Chondrocyte (in vitro differentiated cells): ENCODE measurements at places on chromosomes 3 and 15. TPM values are rescaled to one million over a fixed set of nuclear protein-coding genes. Genes with fewer than 3 reads are reported as not detected.

SMCO1 gene
- total RNA-seq, result not detected in 3 replicates

MORC1 gene
- total RNA-seq, result not detected in 3 replicates

SPG21 gene
- total RNA-seq, result 76.1 to 84.9 TPM (median 80.5 TPM) in 3 replicates

XYLB gene
- 3.9 to 6.8 TPM (median 4.7 TPM) in 3 replicates for total RNA-seq

HGD gene
- total RNA-seq, result 0.27 to 0.40 TPM in 2 of 3 replicates, not detected in the other

ATXN7 gene
- total RNA-seq, result 19.1 to 20.6 TPM (median 19.5 TPM) in 3 replicates

COX17 gene
- 19.9 to 23.7 TPM (median 21.1 TPM) in 3 replicates for total RNA-seq

TUSC7 gene
- not detected in 3 replicates for total RNA-seq

ZNF385D gene
- total RNA-seq, result 1.1 to 22.3 TPM (median 1.2 TPM) in 3 replicates

SOX14 gene
- not detected in 3 replicates for total RNA-seq

SERPINI2 gene
- not detected in 3 replicates for total RNA-seq

GCNT3 gene
- total RNA-seq, result 0.51 to 0.79 TPM (median 0.70 TPM) in 3 replicates

P2RY12 gene
- not detected in 3 replicates for total RNA-seq

MUC13 gene
- total RNA-seq, result not detected in 3 replicates

DNAJA4 gene
- 0.26 to 0.27 TPM in 2 of 3 replicates, not detected in the other for total RNA-seq

CACNA2D3 gene
- not detected in 3 replicates for total RNA-seq

TGM5 gene
- total RNA-seq, result not detected in 3 replicates

GATM gene
- 0.30 TPM in 1 of 3 replicates, not detected in the others for total RNA-seq

- no peak overlapping the region for H3K27ac ChIP-seq
Observed at GRCh38 chr15:53762916-53763315, 3.5 kb upstream of the WDR72 start.

GRCh38 chr15:56813995-56814394 is 80.7 kb upstream of the ZNF280D start:
- no peak for DNase-seq
- H3K27me3 ChIP-seq, result no peaks in the 10 kb centered on the region
- H3K4me3 ChIP-seq, result no peak overlapping the region
- peaks cover 28% of the 10 kb centered on the region for H3K4me1 ChIP-seq
- peaks cover under 1% of the 10 kb centered on the region for H3K36me3 ChIP-seq

- no peaks in the 10 kb centered on the region for H3K27me3 ChIP-seq
- H3K4me3 ChIP-seq, result no peak overlapping the region
- DNase-seq, result no peak
- H3K27ac ChIP-seq, result no peak overlapping the region
- H3K4me1 ChIP-seq, result peaks cover 8% of the 10 kb centered on the region
Observed at GRCh38 chr15:90761629-90762028, 44.5 kb downstream of the BLM start.

GRCh38 chr3:56291953-56292352 is 176.3 kb downstream of the ERC2 start:
- H3K36me3 ChIP-seq, result no peaks in the 10 kb centered on the region
- H3K27me3 ChIP-seq, result peaks cover 8% of the 10 kb centered on the region
- H3K4me3 ChIP-seq, result no peak overlapping the region
- peaks cover 4% of the 10 kb centered on the region for H3K4me1 ChIP-seq
- no peak overlapping the region for H3K27ac ChIP-seq
- DNase-seq, result no peak

GRCh38 chr3:184647405-184647936 is 64.4 kb downstream of the MAGEF1 start:
- no peaks in the 10 kb centered on the region for H3K36me3 ChIP-seq
- peaks cover 9% of the 10 kb centered on the region for H3K27me3 ChIP-seq
- no peak overlapping the region for H3K27ac ChIP-seq
- no peak for DNase-seq
- no peak overlapping the region for H3K4me3 ChIP-seq

- H3K4me3 ChIP-seq, result no peak overlapping the region
- H3K36me3 ChIP-seq, result no peaks in the 10 kb centered on the region
- H3K27ac ChIP-seq, result no peak overlapping the region
- no peaks in the 10 kb centered on the region for H3K27me3 ChIP-seq
- DNase-seq, result no peak
Observed at GRCh38 chr3:19598870-19599269, 335.1 kb downstream of the EFHB start.

- no peak for DNase-seq
- no peaks in the 10 kb centered on the region for H3K36me3 ChIP-seq
- no peak overlapping the region for H3K4me3 ChIP-seq
- H3K27me3 ChIP-seq, result peaks cover 24% of the 10 kb centered on the region
- H3K4me1 ChIP-seq, result no peaks in the 10 kb centered on the region
- no peak overlapping the region for H3K27ac ChIP-seq
Observed at GRCh38 chr3:155737844-155738460, 6.9 kb downstream of the PLCH1 start.

DNA sequence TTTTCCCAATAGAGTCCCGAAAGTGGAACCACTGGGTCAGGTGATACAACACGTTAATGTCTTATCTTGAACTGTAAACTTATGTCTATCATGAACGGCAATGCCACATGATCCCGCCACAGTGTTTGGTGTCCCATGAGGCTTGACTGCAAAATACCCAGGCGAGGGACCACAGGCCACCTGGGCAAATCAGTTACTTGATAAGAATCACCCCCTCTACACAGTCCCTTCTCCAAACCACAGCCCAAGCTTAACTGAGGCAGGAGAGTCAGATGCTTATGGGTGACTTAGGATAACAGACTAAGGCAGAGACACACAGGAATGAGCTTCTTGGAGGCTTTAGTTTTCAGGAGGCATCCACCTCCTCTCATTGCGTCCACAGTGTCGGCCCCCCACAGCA is 42.9 kb upstream of the SNRPA1 start:
- DNase-seq, result no peak
- H3K27ac ChIP-seq, result no peak overlapping the region
- H3K36me3 ChIP-seq, result no peaks in the 10 kb centered on the region
- no peaks in the 10 kb centered on the region for H3K4me1 ChIP-seq
- H3K27me3 ChIP-seq, result peaks cover 20% of the 10 kb centered on the region

DNA sequence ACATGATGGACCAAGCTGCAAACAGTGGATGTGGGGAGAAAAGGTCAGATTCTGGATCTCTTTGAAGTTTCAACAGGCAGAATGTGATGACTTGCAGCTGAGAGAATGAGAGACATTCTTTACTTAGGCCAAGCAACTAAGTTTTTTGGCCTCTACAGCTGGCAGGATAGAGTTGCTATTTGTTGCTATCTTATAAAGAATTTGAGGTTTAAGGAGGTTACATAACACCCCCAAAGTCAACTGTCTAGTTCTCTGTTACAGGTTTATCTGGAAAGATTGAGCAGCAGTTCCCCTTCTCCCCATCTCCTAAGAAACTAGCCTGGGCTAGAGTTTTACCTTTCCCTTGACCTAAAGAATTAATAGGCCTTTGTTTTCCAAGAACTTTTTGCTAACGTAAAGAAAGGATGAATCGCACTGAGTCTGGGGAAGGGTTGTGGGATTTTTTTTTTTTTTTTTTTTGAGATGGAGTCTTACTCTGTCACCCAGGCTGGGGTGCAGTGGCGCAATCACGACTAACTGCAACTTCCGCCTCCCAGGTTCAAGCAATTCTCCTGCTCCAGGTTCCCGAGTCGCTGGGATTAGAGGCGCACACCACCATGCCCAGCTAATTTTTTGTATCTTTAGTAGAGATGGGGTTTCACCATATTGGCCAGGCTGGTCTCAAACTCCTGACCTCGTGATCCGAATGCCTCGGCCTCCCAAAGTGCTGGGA is 26.6 kb upstream of the SLMAP start:
- H3K27ac ChIP-seq, result no peak overlapping the region
- no peak overlapping the region for H3K4me3 ChIP-seq

GRCh38 chr3:150324788-150325187 is 83.3 kb upstream of the TSC22D2 start:
- no peak overlapping the region for H3K27ac ChIP-seq
- peaks cover 30% of the 10 kb centered on the region for H3K4me1 ChIP-seq
- H3K4me3 ChIP-seq, result no peak overlapping the region
- H3K27me3 ChIP-seq, result no peaks in the 10 kb centered on the region
- H3K36me3 ChIP-seq, result no peaks in the 10 kb centered on the region
- no peak for DNase-seq

DNA sequence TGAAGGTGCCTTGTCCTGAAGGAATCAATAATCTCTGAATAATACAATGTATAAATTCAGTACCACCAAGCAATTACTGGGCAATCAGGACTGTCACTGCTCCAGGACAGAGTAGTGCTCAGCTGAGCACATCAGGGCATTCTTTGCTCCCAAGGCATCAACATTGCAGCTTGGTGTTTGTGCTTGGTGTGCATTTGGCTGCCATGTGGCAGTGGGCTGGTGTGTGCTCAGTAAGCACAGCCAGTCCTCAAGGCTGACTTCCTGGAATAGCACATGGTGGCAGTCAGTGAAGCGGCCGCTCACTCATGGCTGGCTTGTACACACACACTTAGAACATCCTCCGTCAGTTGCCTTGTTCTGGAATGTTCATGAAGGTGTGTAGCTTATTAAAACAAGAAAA is 217.0 kb downstream of the EPHB1 start:
- H3K36me3 ChIP-seq, result no peaks in the 10 kb centered on the region
- no peaks in the 10 kb centered on the region for H3K27me3 ChIP-seq
- H3K4me1 ChIP-seq, result peaks cover 4% of the 10 kb centered on the region
- no peak overlapping the region for H3K27ac ChIP-seq

- peaks cover 52% of the 10 kb centered on the region for H3K4me1 ChIP-seq
- no peaks in the 10 kb centered on the region for H3K36me3 ChIP-seq
- peak overlapping the region; percentile 94 for H3K27ac ChIP-seq
- H3K27me3 ChIP-seq, result no peaks in the 10 kb centered on the region
Observed at GRCh38 chr3:47162697-47163168, 1.2 kb downstream of the SETD2 start.

- DNase-seq, result peak; percentile 95
- H3K36me3 ChIP-seq, result peaks cover 3% of the 10 kb centered on the region
- H3K4me1 ChIP-seq, result peaks cover 45% of the 10 kb centered on the region
- H3K27me3 ChIP-seq, result no peaks in the 10 kb centered on the region
Observed at GRCh38 chr15:52019394-52020220, 588 bp downstream of the MAPK6 start.

DNA sequence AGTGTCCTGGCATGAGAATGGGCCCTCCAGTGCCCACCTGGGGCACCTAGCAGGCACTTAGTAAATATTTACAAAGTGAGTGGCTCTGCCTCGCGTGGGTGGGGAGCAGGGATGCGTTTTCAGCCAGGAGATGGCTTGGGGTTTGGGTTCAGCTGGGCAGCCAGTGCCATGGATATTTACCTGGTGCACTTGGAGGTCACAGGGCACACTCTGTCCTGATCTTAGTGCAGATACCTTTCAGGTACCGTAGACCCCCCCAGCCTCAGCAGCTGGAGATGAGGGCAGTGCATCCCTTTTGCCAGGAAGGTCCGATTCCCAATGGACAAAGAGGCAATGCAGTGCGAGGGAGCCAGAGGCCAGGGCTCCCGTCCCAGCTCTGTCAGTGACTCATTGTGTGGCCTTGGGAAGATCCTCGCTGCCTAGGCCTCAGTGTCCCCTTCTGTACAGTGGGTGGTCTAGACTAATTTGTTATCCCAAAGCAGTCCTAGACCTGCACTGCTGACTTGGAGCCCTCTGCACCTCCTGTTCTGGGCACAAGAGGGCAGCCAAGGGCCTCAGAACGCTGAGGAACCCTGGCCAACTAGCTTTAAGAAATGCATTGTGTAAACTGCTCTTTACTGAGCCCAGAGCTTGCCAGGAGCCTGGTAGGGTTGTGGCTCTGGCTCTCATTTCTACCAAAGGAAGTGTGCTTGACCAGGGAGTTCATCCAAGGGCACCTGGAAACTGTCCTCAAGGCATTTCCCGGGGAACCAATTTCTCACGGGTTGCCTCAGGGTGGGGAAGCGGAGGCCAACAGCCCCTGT is 16.0 kb downstream of the HDAC11 start:
- peaks cover 5% of the 10 kb centered on the region for H3K36me3 ChIP-seq
- no peak overlapping the region for H3K27ac ChIP-seq
- DNase-seq, result peak; percentile 87
- no peak overlapping the region for H3K4me3 ChIP-seq
- H3K4me1 ChIP-seq, result peaks cover 24% of the 10 kb centered on the region

DNA sequence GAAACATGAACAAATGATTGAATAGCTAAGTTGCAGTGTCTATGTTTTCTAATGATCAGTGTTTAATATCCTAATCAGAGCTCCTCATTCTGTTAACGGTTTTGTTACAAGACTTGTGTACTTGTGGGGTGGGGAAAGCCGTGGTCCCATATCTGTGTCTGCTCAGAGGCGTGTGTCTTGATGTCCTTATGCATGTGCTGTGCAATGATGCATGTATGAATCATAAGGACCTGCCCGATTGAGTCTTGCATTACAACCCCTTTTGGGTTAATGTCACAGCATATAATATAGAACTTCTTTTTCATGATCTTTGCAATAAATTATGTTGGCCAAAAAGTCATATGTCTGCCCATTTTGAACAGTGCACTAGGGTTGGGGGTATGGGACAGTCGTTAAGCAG is 233.4 kb downstream of the ITPR1 start:
- no peak overlapping the region for H3K27ac ChIP-seq
- peaks cover 28% of the 10 kb centered on the region for H3K4me1 ChIP-seq
- no peaks in the 10 kb centered on the region for H3K27me3 ChIP-seq
- DNase-seq, result no peak
- H3K36me3 ChIP-seq, result peaks cover 13% of the 10 kb centered on the region

GRCh38 chr15:72813345-72814004 is 29.9 kb upstream of the ADPGK start:
- peaks cover 53% of the 10 kb centered on the region for H3K27me3 ChIP-seq
- no peak overlapping the region for H3K27ac ChIP-seq
- H3K36me3 ChIP-seq, result peaks cover 1% of the 10 kb centered on the region
- DNase-seq, result no peak
- no peaks in the 10 kb centered on the region for H3K4me1 ChIP-seq

GRCh38 chr3:62164196-62164595 is 209.2 kb downstream of the FEZF2 start:
- H3K27ac ChIP-seq, result no peak overlapping the region
- DNase-seq, result no peak
- H3K4me3 ChIP-seq, result no peak overlapping the region
- no peaks in the 10 kb centered on the region for H3K27me3 ChIP-seq
- H3K4me1 ChIP-seq, result peaks cover 47% of the 10 kb centered on the region
- H3K36me3 ChIP-seq, result peaks cover 3% of the 10 kb centered on the region

- no peak for DNase-seq
- no peak overlapping the region for H3K4me3 ChIP-seq
- H3K36me3 ChIP-seq, result no peaks in the 10 kb centered on the region
- peak overlapping the region; percentile 22 for H3K27ac ChIP-seq
- peaks cover 4% of the 10 kb centered on the region for H3K27me3 ChIP-seq
- peaks cover 21% of the 10 kb centered on the region for H3K4me1 ChIP-seq
Observed at GRCh38 chr3:189365609-189366564, 194.1 kb downstream of the TPRG1 start.

GRCh38 chr3:17759901-17760300 is 17.5 kb upstream of the TBC1D5 start:
- H3K4me3 ChIP-seq, result no peak overlapping the region
- DNase-seq, result no peak
- no peaks in the 10 kb centered on the region for H3K27me3 ChIP-seq
- no peaks in the 10 kb centered on the region for H3K36me3 ChIP-seq
- no peak overlapping the region for H3K27ac ChIP-seq

GRCh38 chr3:41710646-41711388 is 251.1 kb downstream of the ULK4 start:
- peaks cover 15% of the 10 kb centered on the region for H3K4me1 ChIP-seq
- H3K27me3 ChIP-seq, result no peaks in the 10 kb centered on the region
- H3K36me3 ChIP-seq, result peaks cover 5% of the 10 kb centered on the region

DNA sequence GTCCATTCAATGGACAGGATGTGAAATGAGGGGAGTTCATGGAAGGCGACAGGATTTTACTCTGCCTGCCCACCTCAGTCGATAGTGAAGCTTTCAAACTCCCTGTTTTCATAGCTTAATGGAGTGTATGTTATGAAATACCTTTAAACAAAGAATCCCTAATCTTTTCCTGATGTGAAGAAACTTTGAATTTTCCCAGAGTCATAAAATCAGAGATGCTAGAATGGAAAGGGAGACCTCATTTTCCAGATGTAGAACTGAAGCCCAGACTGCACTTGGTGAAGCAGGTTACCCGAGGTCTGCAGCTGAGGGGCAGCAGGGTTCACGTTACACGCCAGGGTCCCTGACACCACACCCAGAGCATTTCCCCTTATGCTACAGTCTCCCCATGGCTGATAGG is 34.7 kb upstream of the LACTB start:
- no peak for DNase-seq
- H3K27me3 ChIP-seq, result no peaks in the 10 kb centered on the region
- H3K36me3 ChIP-seq, result no peaks in the 10 kb centered on the region
- peaks cover 27% of the 10 kb centered on the region for H3K4me1 ChIP-seq
- H3K27ac ChIP-seq, result no peak overlapping the region
- H3K4me3 ChIP-seq, result no peak overlapping the region
